DMS79 treated with DMSO at 0.1 percent for 48 hours (cell line): ENCODE measurements at places on chromosomes 3 and 15.

DNA sequence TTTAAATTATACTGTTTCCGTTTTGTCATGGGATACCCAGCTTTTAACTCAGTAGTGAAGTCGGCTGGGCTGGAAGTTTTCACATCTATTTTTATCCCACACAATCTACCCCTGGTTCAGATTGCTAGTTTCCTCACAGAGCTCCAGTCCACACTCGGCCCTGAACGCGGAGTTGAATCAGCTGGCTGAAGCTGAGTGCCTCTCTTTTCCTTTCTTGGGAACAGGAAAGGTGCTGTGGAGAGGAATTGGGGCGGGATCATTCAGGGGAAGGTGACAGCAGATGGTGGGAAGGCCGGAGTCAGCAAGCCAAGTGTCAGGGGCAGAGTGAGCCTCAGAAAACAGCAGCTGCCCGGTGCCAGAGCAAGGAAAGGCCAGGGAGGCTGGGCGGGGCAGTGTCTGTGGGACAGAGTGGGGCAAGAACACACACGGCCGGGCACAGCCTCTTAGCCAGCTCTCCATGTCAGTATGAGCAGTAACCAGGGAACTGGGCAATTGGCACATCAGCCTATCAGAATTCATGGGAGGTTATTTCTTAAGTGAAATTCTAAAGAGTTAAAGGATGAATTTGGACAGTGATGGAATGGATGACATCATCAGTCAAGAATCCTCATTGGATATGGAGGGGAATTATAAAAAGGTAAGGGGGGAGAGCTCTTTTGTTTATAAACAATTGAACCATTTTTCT lies 135.7 kb upstream of the IL12A start:
- DNase-seq = no peak

DNA sequence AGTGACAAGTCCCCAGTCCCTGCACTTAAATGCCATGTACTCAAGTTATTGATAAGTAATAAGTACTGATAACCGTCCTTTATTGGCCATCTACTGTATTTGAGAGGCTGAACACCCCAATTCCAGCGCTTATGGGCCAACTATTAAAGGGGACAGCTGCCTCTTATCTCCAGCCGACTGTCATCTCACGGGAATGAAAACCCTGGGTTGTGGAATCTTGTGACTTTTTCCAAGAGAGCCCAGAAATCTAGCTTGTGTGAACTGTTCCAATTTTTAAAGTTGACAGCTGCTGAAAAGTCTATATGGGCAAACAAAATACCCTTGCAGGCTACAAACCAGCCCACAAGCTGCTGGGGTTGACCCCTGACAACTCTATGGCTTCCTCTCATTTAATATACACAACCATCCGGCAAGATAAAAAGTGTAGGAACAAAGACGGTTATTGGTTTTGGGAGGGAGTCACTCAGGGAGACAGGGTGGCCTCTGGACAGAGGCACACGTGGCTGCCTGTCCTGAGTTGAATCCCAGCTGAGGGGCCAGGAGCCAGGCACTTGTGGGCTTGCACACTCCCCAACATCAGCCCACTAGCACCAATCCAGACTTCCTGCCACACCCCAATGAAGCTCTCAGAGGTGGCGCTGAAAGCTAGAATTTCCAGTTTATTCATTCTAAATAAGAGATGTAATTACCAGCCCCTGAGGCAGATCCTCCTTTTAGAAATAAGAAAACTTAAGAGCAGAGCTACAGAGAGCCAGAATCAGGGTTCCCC lies 16.2 kb downstream of the SPSB4 start:
- no peak for DNase-seq

GRCh38 chr15:97410897-97411575 lies 549.5 kb upstream of the ARRDC4 start:
- DNase-seq = no peak

DNA sequence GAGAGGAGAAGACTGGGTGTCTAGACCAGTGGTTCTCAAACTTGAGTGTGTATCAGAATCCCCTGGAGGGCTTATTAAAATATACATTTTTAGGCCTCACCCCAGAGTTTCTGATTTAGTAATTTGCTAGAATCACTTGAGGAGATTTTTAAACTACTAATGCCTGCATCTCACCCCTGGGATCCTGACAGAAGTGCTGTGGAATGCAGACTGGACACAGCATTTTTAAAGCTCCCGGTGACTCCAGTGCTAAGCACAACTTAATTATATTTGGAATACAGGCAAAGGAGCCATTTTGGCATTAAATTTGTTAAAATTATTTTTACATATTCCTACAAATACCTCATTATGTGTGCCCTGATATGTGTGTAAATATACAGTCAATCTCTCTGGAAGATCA lies 26.7 kb upstream of the COL6A6 start:
- DNase-seq = no peak

DNA sequence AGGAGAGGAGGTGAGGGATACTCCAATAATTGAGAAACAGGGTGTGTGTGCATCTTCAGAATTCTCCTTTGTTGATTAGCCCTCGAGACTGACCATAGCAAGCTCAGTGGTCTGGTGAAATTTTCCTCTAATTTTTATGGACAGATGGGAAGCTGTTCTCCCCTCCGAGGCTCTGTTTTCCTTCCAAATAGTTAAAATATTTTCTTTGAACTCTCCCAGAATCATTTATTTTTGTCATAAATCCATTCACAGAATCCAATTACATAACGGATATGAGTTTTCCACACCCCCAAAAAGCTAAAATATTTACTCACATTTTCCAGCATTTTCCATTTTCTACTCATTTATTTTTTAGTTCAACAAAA lies 36.5 kb downstream of the QTRT2 start:
- no peak for DNase-seq

GRCh38 chr3:70871909-70872656 lies 559.6 kb upstream of the MDFIC2 start:
- DNase-seq = no peak

GRCh38 chr3:40103829-40104228 lies 205.7 kb upstream of the EIF1B start:
- no peak for DNase-seq
